ENCODE measurements at places on chromosomes 16 and 17.

- DNase-seq = no peak
Measured at GRCh38 chr16:70689970-70690891, 4.4 kb upstream of the MTSS2 start.

DNA sequence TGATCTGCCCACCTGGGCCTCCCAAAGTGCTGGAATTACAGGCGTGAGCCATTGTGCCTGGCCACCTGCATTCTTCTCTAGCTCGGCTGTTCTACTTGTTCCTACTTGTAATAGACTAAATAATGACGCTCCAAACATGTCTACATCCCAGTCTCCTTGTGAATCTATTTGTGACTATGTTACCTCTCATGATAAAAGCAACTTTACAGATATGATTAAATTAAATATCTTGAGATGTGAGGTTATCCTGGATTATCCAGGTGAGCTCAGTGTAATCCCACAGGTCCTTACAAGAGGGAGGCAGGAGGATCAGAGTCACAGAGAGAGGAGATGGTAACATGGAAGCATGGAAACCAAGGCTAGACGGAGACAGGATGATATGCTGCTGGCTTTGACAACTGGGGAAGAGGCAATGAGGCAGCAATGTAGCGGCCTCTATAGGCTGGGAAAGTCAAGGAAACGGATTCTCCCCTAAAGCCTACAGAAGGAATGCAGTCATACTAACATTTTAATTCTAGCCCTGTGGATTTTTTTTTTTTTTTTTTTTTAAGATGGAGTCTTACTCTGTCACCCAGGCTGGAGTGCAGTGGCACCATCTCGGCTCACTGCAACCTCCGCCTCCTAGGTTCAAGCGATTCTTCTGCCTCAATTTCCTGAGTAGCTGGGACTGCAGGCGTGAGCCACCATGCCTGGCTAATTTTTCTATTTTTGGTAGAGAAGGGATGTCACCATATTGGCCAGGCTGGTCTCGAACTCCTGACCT is 5.0 kb upstream of the LASP1 start:
- DNase-seq = no peak

DNA sequence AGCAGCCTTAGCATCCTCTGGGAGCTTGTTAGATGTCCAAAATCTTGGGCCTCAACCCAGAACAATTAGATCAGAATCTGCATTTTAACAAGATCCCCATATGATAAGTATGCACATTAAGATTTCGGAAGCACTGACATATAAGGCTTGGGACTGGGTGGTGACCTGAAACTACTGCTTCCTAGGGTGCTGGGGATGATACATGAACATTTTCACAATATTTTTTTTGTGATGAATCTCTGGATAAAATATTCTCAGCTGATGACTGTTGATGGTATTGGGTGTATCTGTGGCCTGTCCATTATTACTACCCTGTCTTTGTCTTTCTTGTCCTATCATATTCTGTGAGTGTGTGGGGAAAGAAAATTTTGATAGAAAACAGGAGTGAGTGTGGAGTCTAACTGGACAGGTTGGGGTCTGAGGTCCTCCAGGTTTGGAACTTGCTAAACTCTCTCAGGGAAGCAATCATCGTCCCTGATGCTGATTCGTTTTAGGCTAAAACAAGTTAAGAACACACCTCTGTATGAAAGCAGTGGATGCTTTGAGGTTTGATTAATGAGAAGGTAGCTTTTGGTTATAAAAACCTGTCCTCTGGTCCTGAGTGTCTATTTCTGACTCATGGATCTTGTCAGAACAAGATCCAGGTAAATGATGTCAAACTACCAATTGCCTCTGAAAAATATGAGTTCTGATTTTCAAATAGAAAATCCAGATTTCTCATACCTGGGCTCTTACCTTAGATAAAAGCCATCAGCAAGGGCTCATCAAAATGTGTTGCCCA is 23.2 kb downstream of the KRT23 start:
- no peak for DNase-seq

- no peak for DNase-seq
Measured at GRCh38 chr17:47239967-47240651, 13.5 kb upstream of the ITGB3 start.

DNA sequence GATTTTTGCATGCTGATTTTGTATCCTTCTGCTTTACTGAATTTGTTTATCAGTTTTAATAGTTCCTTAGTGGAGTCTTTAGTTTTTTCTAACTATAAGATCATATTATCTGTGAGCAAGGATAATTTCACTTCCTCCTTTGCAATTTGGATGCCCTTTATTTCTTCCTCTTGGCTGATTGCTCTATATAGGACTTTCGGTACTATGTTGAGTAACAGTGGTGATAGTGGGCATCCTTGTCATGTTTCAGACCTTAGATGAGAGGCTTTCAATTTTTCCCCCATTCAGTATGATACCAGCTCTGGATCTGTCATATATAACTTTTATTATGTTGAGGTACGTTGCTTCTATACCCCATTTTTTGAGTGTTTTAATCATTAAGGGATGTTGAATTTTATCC is 224.5 kb upstream of the CNTNAP4 start:
- DNase-seq = no peak

DNA sequence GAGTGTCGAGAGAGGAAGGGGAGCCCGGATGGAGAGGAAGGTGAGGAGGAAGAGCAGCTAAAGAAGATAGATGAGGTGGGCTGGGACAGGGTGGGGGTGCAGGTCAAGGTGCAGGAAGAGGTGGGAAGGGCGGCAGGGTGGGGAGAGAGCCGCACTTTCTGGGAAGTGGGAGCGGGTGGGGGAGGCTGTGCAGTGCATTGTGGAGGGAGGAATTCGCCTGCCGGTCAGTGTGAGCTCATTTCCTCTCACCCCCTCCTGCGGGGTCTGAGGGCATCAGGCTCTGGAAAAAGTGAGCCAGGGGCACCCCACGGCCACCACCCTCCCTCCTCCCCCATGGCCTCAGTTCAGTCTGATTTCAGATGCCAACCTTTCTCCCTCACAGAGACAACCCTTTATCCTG is 2.5 kb upstream of the ARHGAP23 start:
- DNase-seq = no peak

- no peak for DNase-seq
Measured at GRCh38 chr17:67531291-67531690, 154.2 kb downstream of the PITPNC1 start.

GRCh38 chr17:82298538-82299421 is 18.6 kb downstream of the CD7 start:
- no peak for DNase-seq

- DNase-seq = no peak
Measured at GRCh38 chr17:36647636-36648035, 46.3 kb downstream of the MRM1 start.

GRCh38 chr16:84614073-84614459 is 3.8 kb downstream of the COTL1 start:
- DNase-seq = no peak

DNA sequence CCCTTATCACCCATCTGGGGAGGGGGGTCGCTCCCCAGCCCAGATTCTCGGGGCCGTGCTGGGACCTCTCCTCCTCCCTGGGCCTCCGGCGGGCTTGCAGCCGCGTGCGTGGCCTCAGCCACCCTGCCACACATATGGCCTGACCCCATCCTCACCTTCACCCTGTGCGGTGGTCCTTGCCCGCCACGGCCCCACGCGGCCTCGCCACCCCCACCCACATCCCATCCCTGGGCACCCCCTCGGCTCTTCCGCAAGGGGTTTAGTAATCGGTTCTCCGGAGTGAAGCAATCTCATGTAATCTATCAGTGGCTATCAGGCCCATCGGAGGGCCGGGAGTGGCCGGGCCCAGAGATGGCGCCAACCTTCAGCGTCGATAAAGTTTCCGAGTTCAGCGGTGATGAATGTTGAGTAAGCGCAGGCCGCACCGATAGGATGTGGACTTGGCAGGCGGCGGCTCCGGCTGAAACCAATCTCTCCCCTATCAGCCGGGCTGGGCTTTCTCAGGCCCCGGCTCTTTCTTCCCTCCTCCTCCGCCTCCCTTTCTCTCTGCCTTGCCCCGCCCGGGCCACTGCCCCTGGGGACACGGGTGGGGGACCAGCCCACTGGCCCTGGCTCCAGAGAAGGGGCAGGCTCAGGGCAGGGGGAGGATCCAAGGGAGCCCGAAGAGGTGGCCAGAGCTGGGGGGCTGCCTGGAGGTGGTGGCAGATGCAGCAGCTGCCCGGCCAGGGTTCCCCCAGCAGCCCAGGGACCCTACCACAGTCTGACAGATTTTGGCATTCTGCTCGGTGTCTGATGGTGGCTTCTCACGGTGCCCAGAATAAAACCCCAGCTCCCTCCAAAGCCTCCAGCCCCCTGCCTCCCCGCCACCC is 20.8 kb downstream of the ZFPM1 start:
- no peak for DNase-seq

GRCh38 chr17:1829216-1829591 is 498 bp downstream of the SMYD4 start:
- no peak for DNase-seq

DNA sequence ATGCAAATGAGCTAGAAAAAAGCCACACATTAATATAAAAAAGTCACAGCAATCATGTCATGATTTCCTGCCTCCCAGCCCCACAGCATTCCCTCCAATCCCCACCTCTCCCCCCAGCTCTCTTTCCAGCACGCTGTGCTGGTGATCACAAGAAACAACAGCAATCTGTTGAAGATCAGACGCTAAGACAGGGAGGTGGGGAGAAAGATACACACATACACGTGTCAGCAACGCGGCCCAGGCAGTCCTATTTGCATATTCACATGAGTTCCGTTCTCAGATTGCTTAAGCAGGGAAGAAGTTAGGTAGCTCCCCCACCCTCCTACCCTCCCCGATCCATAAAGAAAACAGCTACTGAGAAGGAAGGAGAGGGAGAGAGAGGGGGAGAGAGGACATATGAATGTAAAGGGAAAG is 405.5 kb upstream of the PSMD7 start:
- no peak for DNase-seq

GRCh38 chr17:58059141-58059540 is 24.1 kb upstream of the DYNLL2 start:
- DNase-seq = no peak

GRCh38 chr16:81661082-81661481 is 118.0 kb upstream of the PLCG2 start:
- DNase-seq = no peak

- DNase-seq = no peak
Measured at GRCh38 chr16:4591191-4591590, 23.5 kb downstream of the UBALD1 start.

DNA sequence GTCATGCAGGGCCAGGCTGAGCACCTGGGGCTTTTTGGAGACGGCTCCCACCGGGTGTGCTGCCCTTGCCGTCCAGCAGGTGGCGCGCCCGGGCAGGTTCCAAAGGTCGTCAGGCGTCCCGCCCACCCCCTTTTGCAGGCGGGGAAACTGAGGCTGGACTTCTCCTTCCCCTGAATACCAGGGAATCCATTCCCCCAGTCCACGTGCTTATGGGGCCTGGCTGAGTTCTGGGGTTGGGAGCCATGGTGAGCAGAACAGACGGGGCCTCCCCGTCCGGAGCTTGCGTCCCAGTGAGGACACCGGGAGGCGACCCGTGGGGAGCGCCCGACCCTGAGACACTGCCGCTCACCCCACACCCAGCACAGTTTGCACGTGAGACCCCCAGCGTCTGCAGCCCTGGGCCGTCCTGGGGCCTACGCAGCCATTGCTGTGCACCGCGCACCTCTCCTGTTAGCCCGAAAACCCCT is 51.8 kb upstream of the JPH3 start:
- DNase-seq = peak; percentile 17

DNA sequence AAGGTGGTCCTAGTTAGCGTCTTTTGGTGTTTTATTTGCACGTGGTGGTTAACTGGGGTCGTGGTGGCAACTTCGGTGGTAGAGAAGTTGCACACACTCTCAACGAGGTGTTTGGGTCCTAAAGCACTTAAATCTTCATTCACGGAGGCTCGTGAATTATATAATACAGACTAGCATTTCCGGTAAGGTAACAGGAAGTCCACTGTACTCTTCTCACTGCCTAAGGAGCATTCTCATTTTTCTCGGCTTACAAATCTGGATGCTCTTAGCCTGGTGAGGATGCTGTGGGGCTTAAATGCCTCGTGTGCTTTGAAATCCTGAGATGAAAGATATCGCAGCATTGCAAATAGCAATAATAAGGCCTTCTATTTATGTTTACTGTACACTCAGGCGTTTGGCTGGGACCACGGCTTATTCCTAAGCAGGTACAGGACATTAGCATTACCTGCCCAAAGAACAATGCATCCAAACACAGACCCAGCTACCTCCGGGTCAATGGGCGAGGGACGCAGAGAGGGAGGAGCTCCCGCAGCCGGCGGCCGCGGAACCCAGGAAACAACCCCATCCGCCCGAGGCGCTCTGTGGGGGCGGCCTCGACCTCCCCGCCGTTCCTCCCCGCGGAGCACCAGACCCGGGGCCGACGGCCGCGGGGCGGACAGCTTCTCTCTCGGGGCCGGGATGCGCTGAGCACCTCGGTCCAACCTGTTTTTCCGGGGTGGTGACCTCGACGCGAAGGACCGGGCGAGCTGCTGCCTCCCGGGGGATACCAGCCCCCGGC is 856 bp downstream of the DNAJA2 start:
- no peak for DNase-seq

- no peak for DNase-seq
Measured at GRCh38 chr16:86735727-86736126, 157.4 kb downstream of the FOXL1 start.

GRCh38 chr17:15966183-15966878 is 21.4 kb downstream of the ADORA2B start:
- DNase-seq = no peak

DNA sequence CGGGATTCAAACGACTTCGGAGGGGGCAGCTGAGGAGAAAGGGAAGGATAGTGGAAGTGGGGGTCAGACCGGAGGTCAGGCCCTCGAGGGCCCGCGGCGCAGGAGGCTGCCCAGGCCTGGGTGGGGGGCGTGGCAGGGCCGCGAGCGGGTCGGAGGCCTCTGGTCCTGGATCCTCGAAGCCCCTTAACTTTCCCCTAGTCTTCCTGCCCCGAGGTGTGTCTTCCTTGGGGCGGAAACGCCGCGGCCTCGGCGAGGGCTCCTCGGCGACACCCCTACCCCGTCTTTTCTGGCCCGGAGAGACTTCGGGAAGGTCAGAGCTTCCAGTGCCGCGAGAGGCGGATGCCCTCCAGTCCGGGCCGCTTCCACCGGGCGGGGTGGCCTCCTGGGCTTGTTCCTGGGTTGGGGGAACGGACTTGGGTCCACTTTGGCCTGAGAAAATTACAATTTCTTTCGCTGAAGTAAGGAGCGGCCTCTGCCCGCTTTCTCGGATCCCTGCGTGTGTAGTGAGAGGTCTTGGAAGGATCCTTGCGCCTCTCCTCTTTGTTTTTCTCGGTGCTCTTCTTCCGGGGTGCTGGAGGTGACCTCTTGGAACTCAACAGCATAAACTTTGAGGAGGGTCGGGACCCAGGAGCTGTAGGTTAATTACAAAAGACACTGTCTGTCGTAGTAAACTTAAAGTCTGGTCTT is 491 bp downstream of the IST1 start:
- peak; percentile 10 for DNase-seq

DNA sequence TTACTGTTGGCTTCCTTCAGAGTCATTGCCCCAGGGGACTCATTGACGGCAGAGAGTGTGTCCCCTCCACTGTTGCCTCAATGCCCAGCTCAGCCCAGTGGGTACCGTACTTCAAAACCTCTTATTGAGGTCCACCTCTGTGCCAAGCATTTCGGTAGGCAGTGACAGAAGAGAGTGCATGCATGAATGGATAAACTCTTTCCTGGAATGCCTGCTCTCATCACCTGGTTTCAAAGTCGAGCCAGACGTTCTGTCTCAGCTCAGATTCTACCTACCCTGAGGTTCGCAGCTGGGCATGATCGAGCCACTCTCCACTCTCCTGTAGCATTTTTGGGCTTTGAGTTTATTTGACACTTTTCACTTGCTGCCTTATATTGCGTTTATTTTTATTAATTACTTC is 647.0 kb downstream of the MAF start:
- no peak for DNase-seq

GRCh38 chr17:78112518-78113471 is 15.8 kb downstream of the TMC6 start:
- DNase-seq = peak; percentile 63

Data from stimulated activated CD8-positive, alpha-beta memory T cell treated with anti-CD3 and anti-CD28 coated beads, Interleukin-2, amount 100 ng/mL, for 1 hour (primary cell).